Cerebellum (tissue), 4 donors: ENCODE measurements at places on chromosomes 6 and 20.

- peak; percentile 30 for DNase-seq
Measured at GRCh38 chr6:167898673-167899311, 72.1 kb downstream of the AFDN start.

DNA sequence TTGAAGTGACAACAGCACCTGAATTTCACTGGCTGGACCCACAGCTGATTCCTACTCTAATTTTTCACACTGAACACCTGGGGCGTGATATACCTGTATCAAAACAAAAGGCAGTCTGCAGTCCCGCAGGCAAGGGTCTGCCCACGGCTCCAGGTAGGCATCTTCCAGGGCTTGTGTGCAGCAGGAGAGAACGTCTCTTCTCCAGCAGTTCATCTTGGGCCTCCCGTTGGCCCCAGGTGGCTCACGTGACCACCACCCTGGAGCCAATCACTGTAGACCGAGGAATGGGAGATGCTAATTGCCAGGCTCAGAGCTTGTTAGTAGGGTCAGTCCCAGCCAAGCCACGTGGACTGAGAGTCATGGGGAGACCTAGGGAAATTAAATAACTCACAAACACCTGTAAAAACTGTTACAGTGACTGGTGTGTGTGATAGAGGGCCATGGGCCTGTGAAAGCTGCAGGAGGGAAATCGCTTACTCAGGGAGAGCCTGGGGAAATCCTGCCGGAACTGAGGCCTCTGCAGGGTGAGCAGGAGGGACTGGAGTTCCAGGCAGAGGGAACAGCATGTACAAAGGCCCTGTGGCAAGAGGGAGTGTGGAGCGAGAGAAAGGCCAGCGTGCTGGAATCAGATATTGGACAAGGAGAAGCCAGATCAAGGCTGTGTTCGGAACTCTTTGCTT, 83.4 kb downstream of the EYA2 start:
- DNase-seq = no peak

- DNase-seq = no peak
Measured at GRCh38 chr6:52483671-52484003, 63.5 kb downstream of the EFHC1 start.

DNA sequence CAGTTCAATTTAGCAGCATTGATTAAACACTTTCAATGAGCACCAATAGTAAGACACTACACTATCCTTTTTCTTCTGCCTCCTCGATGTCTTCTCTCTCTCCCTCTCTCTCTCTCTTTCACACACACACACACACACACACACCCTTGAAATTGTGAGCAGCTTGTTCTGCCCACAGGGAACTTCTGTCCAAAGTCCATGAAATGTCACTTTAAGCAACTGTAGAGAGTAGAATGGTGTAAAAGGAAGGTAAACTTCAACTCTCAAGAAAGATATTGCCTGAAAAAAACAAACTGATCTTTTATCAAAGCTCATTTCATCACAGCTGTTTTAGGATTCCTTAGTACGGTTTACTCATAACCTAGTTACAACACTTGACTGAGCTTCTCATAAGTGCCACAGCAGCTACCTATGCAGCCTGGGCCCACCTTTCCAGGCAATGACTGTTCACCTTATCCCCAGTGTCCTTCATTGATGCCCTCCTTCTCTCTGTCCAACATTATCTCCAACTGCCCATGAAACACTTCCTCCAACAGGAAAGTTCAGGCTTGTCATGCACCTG, 107.0 kb downstream of the TNFRSF21 start:
- DNase-seq = no peak

GRCh38 chr6:14379568-14379967, 262.0 kb downstream of the CD83 start:
- no peak for DNase-seq

DNA sequence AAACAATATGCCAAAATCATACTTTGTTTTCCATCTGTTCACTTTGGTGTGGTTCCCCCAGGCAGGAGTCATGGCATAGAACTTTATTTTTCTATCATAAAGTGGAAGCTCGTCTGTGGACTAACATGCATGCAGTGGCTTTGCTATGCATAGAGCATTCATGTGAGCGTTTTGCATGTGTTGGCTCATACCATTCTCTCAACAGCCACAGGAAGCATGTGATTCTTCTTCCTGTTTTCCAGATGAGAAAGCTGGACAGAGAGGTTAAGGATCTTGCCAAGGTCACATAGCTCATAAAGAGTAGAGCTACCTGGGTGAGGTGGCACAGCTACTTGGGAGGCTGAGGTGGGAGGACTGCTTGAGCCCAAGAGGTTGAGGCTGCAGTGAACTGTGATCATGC, 123.4 kb upstream of the HDGFL1 start:
- DNase-seq = no peak

- no peak for DNase-seq
Measured at GRCh38 chr20:58328836-58329235, 19.3 kb downstream of the RAB22A start.

GRCh38 chr6:30483677-30484279, 5.5 kb upstream of the HLA-E start:
- DNase-seq = no peak

DNA sequence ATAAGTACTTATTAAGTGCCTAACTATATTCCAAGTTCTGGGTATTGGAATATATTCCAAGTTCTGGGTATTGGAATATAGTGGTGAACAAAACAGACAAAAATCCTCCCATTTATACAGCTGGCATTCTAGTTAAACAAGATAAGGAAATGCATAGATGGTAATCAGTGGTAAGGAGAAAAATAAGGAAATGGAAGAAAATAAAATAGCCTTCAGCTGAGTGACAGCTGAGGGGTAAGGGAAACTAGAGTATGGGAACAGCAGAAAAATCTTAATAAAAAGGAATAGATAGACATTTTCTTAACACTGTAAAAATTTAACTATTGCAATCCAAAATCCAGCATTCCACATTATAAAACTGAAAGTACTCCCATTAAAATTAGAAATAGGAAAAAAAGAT, 17.2 kb upstream of the WFDC10A start:
- no peak for DNase-seq

GRCh38 chr6:1363729-1364572, 25.4 kb upstream of the FOXF2 start:
- DNase-seq = no peak

DNA sequence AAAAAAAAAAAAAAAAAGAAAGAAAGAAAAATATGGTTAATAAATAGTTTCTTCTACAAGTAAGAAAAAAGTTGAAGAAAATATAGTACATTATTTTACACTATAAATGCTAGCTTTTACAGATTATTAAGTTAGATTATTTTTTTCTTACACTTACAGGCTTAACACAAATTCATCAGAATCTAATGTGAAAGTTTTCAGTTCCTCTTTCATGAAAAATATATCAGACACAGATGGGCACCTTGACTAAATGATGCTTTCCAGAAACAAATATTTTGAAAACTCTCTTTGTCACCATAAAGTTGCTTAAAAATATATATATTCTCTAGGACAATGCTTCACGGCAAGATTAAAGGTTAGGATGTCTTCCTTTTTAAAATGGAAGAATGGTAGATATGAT, 321.8 kb upstream of the HSF2 start:
- no peak for DNase-seq

DNA sequence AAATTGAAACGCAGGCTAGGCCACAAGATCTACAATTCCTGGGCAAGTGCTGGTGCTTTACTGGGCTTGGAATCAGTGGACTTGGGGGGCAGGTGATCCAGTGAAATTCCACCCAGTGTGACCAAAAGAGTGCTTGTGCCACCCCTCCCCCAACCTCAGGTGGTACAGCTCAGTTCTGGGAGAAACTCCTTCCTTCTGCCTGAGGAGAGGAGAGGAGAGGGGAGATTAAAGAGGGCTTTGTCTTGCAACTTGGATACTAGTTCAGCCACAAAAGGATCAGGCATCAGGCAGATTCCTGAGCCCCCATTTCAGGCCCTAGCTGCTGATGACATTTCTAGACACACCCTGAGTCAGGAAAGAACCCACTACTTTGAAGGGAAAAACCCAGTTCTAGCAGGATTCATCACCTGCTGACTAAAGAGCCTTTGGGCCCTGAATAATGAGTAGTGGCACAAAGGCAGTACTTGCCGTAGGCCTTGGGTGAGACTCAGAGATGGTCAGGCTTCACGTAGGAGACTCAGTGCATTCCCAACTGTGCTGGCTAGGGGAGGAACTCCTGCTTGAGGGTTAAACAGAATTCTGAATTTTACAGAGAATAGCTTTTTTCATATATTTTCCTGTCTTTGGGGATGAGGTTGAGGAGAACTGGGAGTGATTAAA, 446.7 kb downstream of the BMP2 start:
- DNase-seq = no peak

GRCh38 chr6:93416571-93417420, 2.6 kb downstream of the EPHA7 start:
- peak; percentile 55 for DNase-seq

DNA sequence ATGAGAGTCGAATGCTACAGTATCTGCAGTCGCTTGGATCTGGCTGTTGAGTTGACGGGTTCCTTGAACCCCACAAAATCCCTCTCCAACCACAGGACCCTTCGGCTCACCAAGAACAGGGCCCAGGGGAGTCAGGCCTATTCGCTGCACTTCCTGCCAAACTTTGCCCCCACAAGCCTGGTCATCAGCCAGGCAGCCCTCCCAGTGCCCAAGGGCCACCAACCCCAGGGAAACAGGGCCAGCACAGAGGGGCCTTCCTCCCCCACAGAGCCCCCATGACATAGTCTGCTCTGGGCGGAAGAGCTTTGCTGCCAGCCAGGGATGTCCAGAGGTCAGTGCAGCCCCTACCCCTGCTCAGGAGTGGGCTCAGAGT, 34.5 kb upstream of the MRGBP start:
- no peak for DNase-seq

DNA sequence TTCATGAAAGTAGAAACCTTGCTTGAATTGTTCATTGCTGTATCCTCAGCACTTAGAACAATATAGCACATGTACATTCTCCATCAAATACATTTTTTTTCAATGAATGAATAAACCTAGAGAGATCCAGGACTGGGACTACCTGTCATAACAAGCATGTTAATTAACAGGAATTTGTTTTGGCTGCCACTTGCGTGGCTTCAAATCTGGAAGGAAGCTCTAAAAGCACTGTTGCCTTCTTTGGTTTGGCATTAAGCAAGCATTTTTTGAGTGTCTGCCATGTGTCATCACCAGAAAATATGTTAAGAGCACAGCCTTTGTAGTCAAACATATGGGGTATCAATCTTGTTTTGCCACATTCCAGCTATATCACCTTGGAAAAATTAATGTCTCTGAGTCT, 131.9 kb upstream of the BACH2 start:
- no peak for DNase-seq

DNA sequence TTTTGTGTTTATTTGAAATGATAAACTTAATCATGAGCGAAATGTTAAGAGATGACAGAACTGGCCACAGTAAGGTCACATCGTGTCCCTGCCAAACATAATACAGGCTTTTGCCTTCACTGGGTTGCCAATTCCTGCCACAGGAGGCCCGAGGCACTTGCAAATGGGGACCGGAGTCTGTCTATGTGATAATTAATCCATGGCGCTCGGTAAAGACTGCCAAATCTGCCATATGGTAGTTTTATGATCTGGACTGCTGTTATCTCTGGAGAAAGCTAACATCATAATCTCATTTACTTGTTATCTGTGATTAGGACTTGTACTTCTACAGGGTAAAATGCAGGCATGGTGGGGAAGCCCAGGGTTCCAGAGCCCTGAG, 170.5 kb upstream of the TSHZ2 start:
- peak; percentile 59 for DNase-seq

GRCh38 chr20:53258741-53259140, 286.6 kb downstream of the TSHZ2 start:
- no peak for DNase-seq

DNA sequence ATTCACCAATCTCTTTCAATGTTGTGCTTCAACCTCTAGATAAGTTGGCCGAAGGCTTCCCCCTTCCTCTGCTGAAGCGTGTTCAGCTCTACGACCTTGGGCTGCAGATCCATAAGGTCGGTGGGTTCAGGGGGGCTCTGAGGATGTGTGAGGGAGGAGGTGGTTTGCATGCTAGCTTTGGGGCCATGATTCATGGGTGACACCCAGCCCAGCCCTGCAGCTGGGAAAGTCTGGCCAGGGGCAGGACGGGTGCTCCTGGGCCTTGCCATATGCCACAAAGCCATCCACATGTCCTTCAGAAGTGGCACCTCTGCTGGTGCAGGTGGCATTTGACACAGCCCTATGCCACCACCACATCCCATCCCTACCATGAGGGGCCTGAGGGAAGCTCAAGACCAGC, 27.6 kb downstream of the LBP start:
- no peak for DNase-seq
